K562 (cell line): ENCODE measurements at places on chromosomes 1 and 21. TPM values are rescaled to one million over a fixed set of nuclear protein-coding genes. Genes with fewer than 3 reads are reported as not detected.

The CCDC27 gene
- polyA plus RNA-seq, result not detected in 2 replicates

The RIPK4 gene
- not detected in 2 replicates for polyA plus RNA-seq

DNA sequence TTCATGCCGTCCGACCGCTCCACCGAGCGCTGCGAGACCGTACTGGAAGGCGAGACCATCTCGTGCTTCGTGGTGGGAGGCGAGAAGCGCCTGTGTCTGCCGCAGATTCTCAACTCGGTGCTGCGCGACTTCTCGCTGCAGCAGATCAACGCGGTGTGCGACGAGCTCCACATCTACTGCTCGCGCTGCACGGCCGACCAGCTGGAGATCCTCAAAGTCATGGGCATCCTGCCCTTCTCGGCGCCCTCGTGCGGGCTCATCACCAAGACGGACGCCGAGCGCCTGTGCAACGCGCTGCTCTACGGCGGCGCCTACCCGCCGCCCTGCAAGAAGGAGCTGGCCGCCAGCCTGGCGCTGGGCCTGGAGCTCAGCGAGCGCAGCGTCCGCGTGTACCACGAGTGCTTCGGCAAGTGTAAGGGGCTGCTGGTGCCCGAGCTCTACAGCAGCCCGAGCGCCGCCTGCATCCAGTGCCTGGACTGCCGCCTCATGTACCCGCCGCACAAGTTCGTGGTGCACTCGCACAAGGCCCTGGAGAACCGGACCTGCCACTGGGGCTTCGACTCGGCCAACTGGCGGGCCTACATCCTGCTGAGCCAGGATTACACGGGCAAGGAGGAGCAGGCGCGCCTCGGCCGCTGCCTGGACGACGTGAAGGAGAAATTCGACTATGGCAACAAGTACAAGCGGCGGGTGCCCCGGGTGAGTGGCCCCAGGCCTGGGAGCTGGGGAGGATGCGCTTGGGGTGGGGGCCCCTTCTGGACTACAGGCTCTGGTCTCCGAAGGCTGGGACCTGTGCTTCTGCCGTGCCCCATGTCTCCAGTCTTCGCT, 1.1 kb downstream of the SKI start:
- peak overlapping the region; percentile 53 for H3K4me3 ChIP-seq
- H3K27ac ChIP-seq, result peak overlapping the region; percentile 58
- DNase-seq, result peak; percentile 51
- peaks cover 12% of the 10 kb centered on the region; the same call in 2 of the 3 replicates for H3K36me3 ChIP-seq

DNA sequence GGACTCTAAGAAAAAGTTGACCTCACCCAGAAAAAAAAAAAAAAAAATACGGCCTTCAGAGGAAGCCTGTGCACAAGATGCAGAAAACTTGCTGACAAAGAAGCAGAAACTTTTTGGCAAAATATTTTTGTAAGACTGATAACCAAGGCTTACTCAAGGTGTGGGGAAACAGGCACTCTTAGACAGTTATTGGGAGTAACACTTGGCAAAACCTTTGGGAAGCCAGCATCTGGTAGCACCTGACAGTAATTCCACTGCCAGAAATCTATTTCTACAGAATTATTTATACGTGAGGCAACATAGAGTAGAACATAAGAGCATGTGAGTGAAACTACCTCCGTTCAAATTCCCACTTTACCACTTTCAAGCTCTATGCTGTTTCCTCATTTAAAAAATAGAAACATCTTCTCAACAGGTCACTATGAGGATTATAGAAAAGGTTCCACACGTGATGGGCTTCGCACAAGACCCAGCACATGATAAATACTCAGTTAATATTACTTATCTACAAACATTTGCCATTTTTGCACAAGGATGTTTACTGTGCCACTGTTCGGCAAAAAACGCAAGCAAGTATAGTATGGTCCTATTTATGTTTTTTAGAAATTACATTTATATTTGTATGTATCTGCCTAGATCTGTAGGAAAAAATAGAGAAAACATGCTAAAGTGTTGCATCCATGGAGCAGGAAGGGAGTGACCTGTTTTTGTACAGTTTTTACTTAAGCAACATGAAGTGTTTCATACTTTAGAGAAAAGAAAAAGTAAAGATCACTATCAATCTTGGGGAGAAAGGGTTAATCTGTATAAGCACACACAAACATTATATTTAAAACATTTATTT, 22.2 kb downstream of the MRPL39 start:
- H3K36me3 ChIP-seq, result peaks cover 29% of the 10 kb centered on the region
- no peaks in the 10 kb centered on the region for H3K27me3 ChIP-seq
- no peak overlapping the region for H3K4me3 ChIP-seq
- no peak overlapping the region for H3K27ac ChIP-seq
- no peak for DNase-seq

- DNase-seq, result no peak
- H3K4me1 ChIP-seq, result peaks cover 10% of the 10 kb centered on the region; the same call in 2 of the 3 replicates
- H3K4me3 ChIP-seq, result no peak overlapping the region
- no peaks in the 10 kb centered on the region for H3K36me3 ChIP-seq
These were observed 52.8 kb upstream of the EDN2 start for GRCh38 chr1:41537251-41537650.

- no peak for DNase-seq
- H3K27ac ChIP-seq, result no peak overlapping the region
- H3K36me3 ChIP-seq, result no peaks in the 10 kb centered on the region
- no peak overlapping the region for H3K4me3 ChIP-seq
- peaks cover 66% of the 10 kb centered on the region for H3K27me3 ChIP-seq
These were observed 47.6 kb downstream of the LACTBL1 start for GRCh38 chr1:22925111-22925510.

DNA sequence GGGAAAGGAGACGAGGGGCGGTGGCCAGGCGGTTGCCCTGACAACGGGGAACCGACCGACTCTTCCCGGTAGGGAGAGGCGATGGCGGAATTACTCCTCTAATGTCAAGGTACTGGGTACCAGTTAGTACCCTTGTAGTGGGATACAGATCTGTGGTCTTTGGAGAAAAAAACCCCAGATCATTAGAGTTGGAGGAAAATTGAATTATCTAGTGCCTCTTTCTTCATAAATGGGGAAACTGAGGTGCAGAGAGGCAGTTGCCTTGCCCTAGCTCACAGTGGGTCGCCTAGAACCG, 545 bp upstream of the PEF1 start:
- H3K27me3 ChIP-seq, result 0 out of 2 replicates have a peak, but pooled peaks cover 4% of the 10 kb centered on the region
- no peaks in the 10 kb centered on the region; the same call in 2 of the 3 replicates for H3K36me3 ChIP-seq
- H3K27ac ChIP-seq, result peak overlapping the region; percentile 96
- peak; percentile 90 for DNase-seq
- H3K4me3 ChIP-seq, result peak overlapping the region; percentile 62

GRCh38 chr1:24150234-24151174, 7.6 kb upstream of the IL22RA1 start:
- H3K27ac ChIP-seq, result no peak overlapping the region; the same call in 2 of the 3 replicates
- H3K4me3 ChIP-seq, result no peak overlapping the region; the same call in 1 of the 2 replicates
- peaks cover 7% of the 10 kb centered on the region; the same call in 1 of the 2 replicates for H3K4me1 ChIP-seq
- DNase-seq, result peak; percentile 93

GRCh38 chr1:245579881-245580280, 425.1 kb downstream of the KIF26B start:
- H3K27me3 ChIP-seq, result peaks cover 14% of the 10 kb centered on the region; the same call in 1 of the 3 replicates
- no peaks in the 10 kb centered on the region for H3K4me1 ChIP-seq
- DNase-seq, result no peak
- no peak overlapping the region for H3K27ac ChIP-seq

DNA sequence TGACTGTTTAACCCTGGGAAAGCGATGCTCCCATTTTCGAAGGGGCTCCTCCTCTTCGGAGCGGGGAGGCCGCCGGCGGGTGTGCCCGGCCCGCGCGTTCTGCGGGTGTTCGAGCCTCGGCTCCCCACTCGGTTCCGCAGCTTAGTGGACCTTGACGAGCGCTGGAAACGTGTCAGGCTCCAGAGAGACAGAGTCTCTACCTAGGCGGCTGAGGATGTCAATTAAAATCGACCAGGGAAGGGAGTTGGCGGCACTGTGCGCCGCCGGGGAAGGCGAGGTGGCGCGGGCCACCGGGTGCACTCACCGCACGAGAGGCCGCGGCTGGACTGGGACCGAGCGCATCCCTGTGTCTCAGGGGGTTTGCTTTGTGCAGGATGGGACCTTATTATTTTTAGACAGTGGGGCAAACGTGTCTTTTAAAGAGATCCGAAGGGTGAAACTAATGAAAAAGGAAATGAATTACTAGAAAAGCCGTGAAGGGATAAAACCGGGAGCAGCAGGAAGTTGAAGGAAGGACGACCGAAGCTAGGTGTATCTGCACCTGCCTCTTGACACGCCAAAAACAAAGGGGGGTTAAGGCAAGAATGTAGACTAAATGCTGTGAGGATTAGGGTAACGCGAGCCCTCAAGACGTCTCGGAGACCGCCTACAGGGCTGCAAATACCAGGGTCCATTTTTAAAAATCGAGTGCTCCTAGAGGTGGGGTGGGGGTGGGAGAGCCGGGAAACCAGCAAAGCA, 5.6 kb downstream of the LHX4 start:
- DNase-seq, result no peak
- no peaks in the 10 kb centered on the region for H3K36me3 ChIP-seq
- H3K27me3 ChIP-seq, result peaks cover 76% of the 10 kb centered on the region
- H3K4me1 ChIP-seq, result no peaks in the 10 kb centered on the region; the same call in 2 of the 3 replicates
- H3K27ac ChIP-seq, result no peak overlapping the region
- no peak overlapping the region for H3K4me3 ChIP-seq

- H3K27ac ChIP-seq, result no peak overlapping the region
- H3K36me3 ChIP-seq, result no peaks in the 10 kb centered on the region
- H3K4me3 ChIP-seq, result no peak overlapping the region
- DNase-seq, result no peak
- H3K27me3 ChIP-seq, result no peaks in the 10 kb centered on the region
These were observed 14.5 kb upstream of the NRIP1 start for GRCh38 chr21:15079269-15079668.

- no peak overlapping the region for H3K27ac ChIP-seq
- H3K4me1 ChIP-seq, result no peaks in the 10 kb centered on the region
- H3K4me3 ChIP-seq, result no peak overlapping the region
- H3K36me3 ChIP-seq, result no peaks in the 10 kb centered on the region
- peaks cover 33% of the 10 kb centered on the region; the same call in 2 of the 3 replicates for H3K27me3 ChIP-seq
These were observed 5.5 kb upstream of the PRKCZ start for GRCh38 chr1:2044510-2045319.
